ENCODE measurements at places on chromosomes 6 and 20.
A peak's percentile ranks its signal among the peaks of the same experiment; 100 is the strongest.

DNA sequence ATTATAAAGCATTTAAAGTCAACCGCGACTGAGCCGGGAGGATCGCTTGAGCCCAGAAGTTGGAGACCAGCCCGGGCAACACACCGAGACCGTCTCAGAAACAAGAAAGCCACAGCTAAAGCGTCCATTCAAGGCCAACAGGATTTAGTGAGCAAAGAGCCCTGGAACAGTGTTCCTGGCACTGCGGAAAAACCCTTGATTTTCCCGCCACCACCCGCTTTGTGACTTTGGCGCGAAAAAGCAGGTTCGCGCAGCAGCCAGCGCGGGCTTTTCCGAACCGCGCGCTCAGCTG, 669 bp downstream of the PCNA start:
- peak; percentile 27 for DNase-seq

DNA sequence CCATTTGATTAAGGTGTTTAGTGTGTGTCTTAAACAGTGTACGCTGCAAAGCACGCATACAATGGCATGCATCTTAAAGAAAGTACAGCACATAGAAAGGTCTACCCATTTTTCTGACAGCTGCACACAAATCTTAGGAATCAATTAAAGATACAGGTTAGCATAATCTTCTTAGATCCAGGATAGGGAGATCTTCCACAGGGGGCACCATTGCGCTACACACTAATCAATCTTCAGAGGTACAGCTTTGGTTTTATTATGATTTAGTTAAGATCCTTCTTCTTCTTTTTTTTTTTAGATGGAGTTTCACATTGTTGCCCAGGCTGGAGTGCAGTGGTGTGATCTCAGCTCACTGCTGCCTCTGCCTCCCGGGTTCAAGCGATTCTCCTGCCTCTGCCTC, 63.7 kb upstream of the BEND3 start:
- DNase-seq: no peak

GRCh38 chr20:49768204-49769047, 44.2 kb upstream of the SLC9A8 start:
- DNase-seq: no peak

DNA sequence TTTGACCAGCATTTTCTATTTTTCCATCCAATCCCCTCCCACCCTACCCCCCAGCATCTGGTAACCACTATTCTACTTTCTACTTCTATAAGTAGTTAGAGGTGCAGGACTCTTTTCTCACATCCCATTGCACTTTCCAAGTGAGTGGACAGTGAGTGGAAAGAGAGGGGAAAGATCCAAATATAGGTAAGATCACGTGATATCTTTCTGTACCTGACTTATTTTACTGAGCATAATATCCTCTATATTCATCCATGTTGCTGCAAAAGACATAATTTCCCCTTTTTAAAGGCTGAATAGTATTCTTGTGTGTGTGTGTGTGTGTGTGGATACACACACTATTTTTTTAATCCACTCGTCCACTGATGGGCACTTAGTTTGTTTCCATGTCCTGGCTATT, 18.1 kb downstream of the RBM24 start:
- no peak for DNase-seq

DNA sequence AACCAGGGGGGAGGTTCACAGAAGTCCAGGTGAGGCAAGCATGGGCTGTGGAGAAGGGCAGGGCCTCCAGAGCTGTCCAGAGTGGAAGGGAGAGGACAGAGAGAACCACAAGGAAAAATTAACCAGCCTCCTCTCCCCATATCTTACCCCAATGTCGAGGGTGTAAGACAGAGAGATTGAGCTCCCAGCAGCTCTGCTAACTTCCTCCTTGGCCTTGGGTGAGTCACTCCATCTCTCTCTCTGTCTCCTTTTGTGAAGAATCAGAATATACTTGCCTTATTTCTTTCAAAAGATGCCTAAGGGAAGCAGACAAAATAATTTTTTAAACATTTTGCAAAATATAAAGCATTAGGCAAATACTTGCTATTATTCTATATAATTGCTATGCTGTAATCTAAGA, 58.3 kb upstream of the IYD start:
- DNase-seq: no peak

- no peak for DNase-seq
These were observed 7.6 kb upstream of the BTN3A3 start for GRCh38 chr6:26432627-26433201.

DNA sequence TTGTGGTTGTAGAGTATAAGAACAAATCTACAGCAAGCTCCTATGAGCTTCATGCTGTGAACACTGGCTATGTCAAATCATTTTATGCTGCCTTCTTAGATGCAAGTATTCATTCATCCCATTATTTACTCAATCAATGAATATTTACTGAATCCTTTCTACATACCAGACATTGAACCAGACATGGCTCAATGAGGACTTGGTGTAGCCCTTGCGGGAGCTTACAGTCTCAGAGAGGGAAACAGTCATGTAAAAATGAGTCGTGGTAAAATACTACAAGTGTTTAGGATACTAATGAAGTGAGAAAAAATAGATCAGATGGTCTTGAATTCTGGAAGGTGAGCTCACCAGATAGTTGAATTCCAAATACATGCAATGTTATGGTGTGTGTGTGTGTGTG, 44.8 kb upstream of the ENPP1 start:
- no peak for DNase-seq

- DNase-seq: no peak
These were observed 111.2 kb downstream of the HIVEP2 start for GRCh38 chr6:142833798-142834197.

GRCh38 chr20:2750491-2751251, 49.8 kb downstream of the CPXM1 start:
- no peak for DNase-seq

All from NCI-H1417 treated with DMSO at 0.1 percent for 48 hours (cell line).